ENCODE measurements at places on chromosomes 7 and 10.

DNA sequence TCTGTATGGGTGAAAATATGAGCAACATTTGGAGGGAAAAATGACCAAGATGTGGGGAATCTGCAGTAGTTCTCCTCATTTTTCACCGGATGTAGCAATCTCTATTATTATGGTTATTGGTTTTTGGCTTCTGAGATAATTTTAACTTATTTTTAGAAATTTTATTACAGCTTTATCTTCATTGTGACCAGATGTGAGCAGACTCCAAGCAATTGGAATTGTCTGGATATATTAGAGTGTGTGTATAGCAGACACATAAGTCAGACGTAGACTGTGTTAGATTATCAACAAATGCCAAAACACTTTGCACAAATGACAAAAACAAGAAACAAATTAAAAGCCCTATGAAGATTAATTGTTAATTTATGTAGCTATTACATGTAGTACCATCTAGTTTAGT is 249.1 kb downstream of the DNAJB9 start:
- no peak for DNase-seq

DNA sequence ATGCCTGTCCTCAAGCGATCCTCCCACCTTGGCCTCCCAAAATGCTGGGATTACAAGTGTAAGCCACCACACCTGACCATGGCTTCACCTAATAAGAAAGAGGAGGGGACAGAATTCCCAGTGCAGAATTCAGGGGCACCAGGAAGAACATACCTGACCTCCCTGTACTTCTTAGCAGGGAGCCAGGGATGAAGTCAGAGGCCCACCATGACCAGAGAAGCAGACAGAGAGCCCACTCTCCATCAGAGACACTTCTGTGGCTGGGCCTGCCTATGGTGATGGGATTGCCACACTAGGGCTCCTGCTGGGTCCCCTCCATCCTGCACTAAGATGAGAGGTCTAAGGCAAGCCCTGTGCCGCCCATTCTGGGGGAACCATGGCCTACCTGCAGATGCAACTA is 157.4 kb upstream of the LYZL2 start:
- DNase-seq = no peak

DNA sequence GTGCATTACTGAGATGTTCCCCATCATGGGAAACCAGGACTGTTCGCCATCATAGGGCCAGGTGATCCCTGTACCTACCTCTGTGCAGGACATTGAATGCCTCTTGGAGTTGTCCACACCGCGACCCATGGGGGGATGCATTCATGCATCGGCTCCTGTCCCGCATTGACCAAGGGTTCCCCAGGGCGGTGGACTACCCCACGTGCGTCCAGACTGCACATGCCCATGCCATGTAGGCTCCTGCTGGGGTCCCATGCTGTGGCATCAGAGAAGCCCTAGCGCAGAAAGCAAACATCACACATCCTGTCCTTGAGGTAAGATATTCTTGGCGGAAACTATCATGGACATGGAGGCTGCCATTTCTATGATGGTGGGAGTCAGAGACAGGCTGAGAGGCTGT is 121.6 kb upstream of the UNC5B start:
- DNase-seq = no peak

DNA sequence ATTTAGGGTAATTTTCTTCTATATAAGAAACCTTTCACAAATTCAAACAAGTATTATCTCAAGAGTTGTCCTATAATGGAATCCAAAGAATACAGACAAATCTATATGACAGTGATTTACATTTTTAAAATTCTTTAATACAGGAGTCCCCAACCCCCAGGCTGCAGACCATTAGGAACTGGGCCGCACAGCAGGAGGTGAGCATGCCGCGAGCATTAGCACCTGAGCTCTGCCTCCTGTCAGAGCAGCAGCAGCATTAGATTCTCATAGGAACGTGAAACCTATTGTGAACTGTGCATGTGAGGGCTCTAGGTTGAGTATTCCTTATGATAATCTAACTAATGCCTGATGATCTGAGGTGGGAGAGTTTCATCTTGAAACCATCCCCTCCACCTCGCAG is 37.7 kb downstream of the SNX13 start:
- no peak for DNase-seq

DNA sequence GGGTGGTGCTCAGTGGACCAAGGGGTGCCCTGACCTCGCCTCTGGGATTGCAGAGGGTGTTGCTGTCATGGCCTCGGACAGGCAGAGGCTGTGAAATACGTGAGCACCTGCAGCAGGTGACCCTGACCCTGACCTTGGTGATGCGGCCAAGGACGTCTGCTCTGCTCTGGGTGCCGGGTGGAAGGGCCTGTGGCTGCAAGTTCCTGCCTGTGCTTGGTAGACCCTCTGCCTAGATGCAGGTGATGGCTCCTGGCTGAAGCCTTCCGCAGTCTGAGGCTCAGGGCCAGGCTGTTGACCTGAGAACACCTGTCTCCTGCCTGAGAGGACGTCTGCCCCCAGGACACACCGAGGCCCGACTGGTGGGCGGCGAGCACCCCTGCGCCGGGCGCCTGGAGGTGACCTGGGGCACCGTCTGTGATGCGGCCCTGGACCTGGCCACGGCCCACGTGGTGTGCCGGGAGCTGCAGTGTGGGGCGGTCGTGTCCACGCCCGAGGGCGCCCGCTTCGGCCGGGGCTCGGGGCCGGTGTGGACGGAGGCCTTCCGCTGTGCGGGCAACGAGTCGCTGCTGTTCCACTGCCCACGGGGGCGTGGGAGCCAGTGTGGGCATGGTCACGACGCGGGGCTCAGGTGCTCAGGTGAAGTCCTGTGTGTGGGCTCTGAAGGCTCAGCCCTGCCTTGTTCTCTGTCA is 4.4 kb downstream of the SCART1 start:
- no peak for DNase-seq

- no peak for DNase-seq
Observed at GRCh38 chr7:90081621-90082020, 72.6 kb upstream of the STEAP1 start.

DNA sequence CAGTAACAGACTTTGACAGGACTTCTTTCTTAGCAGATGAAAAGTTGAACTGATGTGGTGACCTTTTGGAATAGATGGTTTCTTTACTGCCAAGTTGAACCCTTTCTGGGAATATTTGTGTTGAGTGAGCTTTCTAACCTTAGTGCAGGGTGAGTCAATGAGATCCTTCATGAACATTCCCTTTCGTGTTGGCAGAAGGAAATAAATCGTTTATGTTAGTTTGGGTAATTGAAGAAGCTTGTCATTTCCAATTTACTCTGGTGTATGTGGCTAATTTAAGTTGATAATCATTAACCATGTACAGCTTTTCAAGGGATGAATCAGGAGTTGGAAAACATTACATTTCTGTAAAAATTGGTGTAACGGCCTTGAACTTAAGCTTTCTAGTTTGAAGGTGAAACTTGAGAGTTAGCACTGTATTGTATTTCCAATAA is 43.4 kb downstream of the PTTG1IP2 start:
- DNase-seq = no peak

GRCh38 chr10:74391786-74392185 is 240.8 kb downstream of the ADK start:
- DNase-seq = no peak

All from stimulated activated CD8-positive, alpha-beta memory T cell treated with anti-CD3 and anti-CD28 coated beads, Interleukin-7, amount 100 ng/mL, for 24 hours (primary cell).